ENCODE measurements at places on chromosomes 2 and 18.

- DNase-seq, result no peak
These were observed 171.3 kb downstream of the ARHGAP15 start for GRCh38 chr2:143300536-143300935.

GRCh38 chr2:86440631-86441391, at the start of gene KDM3A:
Gene KDM3A (plus strand): TSS chr2:86441371. CDS start chr2:86442048, 677 bp downstream.
- peak; percentile 100 for DNase-seq

DNA sequence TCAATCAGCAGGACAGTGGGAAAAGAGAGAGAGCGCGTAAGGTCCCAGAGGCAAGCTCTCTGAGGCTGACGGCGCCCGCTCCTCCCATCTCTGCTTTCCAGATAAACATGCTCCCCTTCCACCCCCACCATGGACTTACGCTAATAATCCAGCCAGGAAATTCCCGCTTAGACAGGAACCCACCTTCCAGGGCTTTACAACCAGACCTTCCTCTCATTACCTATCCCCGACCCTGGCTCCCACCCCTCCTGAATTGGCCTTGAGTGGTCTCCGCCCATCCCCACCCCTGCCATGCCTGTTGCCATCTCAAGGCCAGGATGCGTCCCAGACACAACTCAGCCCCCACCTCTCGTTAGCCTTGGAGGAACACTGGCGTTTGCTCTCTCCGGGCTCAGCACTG, 131.1 kb downstream of the SMAD2 start:
- DNase-seq, result no peak

- no peak for DNase-seq
These were observed 63.7 kb downstream of the RNF152 start for GRCh38 chr18:61829108-61829507.

- DNase-seq, result peak; percentile 39
These were observed 60.1 kb upstream of the TNFRSF11A start for GRCh38 chr18:62264984-62265383.

- DNase-seq, result no peak
These were observed 38.2 kb upstream of the EPHA4 start for GRCh38 chr2:221610255-221610654.

DNA sequence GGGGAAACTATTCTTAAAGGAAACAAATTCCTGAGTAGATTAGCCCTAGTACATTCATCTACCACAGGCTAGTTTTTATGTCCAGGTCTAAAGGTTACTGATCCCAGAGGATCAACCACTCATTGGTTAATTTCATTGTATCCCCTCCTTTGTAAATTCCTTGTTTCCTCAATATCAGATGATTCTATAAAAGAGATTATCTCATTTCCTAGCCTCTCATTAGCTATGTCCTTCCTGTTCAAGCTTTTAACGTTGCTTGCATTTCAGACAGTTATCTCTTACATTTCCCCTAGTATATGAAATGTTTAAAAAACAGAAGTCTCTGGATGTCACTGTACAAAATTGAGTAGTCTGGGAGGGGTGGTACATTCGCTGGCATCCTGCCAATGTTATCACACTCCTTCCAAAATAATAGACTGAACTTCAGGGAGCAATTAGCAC, 24.2 kb upstream of the ARMC9 start:
- DNase-seq, result no peak

- DNase-seq, result no peak
These were observed 103.2 kb downstream of the ZNF521 start for GRCh38 chr18:25248755-25249154.

DNA sequence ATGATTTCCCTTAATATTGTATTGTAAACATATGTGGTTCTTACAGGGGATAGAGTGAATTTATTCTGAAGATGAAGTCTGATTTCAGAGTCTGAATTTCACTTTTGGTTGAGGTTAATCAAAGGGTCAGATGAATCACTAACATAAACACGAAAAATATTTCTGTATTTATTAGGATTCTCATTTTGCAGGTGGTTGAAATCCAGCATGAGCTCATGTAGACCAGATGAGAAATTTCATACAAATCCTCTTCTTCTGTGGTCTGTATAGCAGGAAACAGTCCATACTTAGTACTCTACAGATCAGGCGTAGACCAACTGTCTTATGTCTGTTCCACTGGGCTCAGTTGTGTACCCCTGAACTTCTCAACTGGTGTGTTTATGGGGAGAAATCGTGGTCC, 157.8 kb downstream of the BABAM2 start:
- no peak for DNase-seq

DNA sequence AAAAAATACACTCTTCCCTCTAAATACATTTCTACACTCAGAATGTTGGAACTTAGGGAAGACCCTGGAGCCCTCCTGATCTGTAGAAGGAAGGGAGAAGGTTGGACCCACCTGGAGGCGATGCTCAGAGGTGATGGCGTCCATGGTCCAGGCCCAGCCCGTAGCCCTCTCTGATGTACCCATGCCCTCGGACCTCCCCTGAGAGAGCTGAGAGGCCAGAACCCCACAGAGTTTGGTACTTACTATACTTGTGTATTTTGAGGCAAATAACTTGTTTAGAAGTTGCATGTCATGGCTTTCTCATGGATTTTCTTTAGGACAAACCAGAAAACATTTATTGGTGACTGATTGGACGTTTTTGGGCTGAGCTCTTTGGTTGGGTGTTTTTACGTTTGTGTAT, 10.5 kb downstream of the CTDP1 start:
- no peak for DNase-seq

- no peak for DNase-seq
These were observed 1274.0 kb upstream of the CRIM1 start for GRCh38 chr2:35081622-35082015.

- DNase-seq, result no peak
These were observed 106.3 kb upstream of the GATA6 start for GRCh38 chr18:22063102-22063501.

- peak; percentile 41 for DNase-seq
These were observed 19.4 kb upstream of the NMUR1 start for GRCh38 chr2:231549446-231550239.

GRCh38 chr2:10457846-10458598, 9.9 kb upstream of the ODC1 start:
- no peak for DNase-seq

DNA sequence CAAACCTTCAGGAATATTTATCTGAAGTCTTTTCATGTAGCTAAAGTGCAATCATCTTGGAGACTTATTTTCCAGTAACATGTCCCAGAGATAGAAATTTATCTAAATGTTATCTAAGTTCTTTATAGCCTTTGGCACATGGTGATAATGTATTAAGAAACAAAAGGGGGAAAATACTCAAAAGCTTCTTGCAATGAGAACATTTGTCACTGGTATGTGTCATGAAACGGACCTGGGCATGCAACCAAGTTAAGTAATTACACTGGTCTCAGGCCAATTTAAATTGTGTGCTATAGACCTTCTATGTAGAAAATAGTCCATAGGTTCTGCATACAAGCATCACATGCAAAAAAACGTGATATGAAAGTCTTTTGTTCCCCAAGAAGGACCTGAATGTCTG, 136.2 kb downstream of the SLC8A1 start:
- DNase-seq, result no peak

GRCh38 chr2:151264157-151264825, 2.6 kb upstream of the RBM43 start:
- no peak for DNase-seq

- DNase-seq, result no peak
These were observed 140.2 kb downstream of the TWIST2 start for GRCh38 chr2:238988105-238988504.

- no peak for DNase-seq
These were observed 450.9 kb downstream of the FBXO15 start for GRCh38 chr18:73696698-73697097.

- no peak for DNase-seq
These were observed 6.7 kb upstream of the NEURL3 start for GRCh38 chr2:96511851-96512250.

GRCh38 chr2:213246497-213247281, 37.6 kb upstream of the SPAG16 start:
- DNase-seq, result peak; percentile 59

DNA sequence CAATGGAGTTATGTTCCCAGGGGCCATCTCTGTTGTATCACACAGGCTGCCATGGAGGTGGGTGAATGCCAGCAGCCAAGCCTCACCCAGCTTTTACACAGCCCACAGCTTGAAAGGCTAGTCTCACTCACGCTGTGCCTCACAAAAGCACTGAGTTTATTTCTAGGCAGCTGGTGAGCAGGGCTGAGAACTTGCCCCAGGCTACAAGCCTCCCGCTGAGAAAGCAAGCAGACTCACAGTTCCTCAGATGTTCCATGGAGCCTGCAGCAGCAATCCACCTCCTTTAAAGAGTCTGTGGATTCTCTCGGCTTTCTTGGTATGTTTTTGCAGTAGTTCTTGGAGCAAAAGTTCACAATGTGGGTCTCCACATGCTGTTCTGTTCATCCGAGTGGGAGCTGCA, 40.9 kb upstream of the ALKAL2 start:
- DNase-seq, result no peak

- no peak for DNase-seq
These were observed 127.9 kb upstream of the NOL4 start for GRCh38 chr18:34352385-34353163.

DNA sequence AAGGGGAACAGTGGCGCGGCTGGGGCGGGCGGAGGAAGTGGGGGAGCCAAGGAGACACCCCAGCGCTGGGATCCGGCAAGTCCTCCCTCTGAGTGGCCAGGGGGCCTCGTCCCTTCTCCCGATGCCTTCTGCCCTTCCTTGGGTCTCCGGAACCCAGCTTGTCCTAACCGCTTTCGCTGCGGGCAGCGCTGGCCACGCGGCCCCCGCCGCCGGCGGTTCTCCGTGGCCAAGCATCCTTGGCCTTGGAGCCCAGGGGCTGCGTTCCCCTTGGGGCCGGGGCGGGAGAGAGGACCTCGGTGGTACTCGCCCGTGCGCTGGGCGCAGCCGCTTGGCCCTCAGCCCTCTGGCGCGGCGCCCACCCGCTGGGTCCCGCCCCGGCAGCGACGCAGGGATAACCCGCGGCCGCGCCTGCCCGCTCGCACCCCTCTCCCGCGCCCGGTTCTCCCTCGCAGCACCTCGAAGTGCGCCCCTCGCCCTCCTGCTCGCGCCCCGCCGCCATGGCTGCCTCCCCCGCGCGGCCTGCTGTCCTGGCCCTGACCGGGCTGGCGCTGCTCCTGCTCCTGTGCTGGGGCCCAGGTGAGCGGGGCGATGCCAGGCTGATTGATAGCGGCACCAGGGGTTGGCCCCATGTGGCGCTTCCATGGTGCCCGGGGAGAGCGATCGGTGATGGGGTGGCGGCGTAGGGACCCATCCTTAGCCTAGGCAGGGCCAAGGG, 128.7 kb downstream of the UXS1 start:
- no peak for DNase-seq

- no peak for DNase-seq
These were observed 214.5 kb downstream of the NBAS start for GRCh38 chr2:15346624-15347023.

DNA sequence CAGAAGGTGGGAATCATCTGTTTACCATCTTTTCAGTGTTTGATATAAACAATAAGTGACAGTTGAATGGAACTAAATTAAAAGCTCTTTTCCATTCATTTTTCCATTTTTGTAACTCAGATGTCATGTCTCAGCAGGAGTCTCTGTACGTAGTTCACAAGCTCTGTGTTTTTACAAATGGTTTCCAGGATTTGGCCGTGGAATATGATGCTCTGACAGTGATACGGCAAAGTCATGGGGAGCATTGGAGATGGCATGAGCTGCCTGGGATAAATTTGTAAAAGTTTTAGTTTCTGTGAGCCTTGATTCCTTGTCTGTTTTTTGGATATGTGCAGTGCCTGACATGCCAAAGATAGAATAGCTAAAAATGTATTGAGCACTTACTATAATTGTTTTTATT, 168.1 kb upstream of the SESTD1 start:
- DNase-seq, result no peak

DNA sequence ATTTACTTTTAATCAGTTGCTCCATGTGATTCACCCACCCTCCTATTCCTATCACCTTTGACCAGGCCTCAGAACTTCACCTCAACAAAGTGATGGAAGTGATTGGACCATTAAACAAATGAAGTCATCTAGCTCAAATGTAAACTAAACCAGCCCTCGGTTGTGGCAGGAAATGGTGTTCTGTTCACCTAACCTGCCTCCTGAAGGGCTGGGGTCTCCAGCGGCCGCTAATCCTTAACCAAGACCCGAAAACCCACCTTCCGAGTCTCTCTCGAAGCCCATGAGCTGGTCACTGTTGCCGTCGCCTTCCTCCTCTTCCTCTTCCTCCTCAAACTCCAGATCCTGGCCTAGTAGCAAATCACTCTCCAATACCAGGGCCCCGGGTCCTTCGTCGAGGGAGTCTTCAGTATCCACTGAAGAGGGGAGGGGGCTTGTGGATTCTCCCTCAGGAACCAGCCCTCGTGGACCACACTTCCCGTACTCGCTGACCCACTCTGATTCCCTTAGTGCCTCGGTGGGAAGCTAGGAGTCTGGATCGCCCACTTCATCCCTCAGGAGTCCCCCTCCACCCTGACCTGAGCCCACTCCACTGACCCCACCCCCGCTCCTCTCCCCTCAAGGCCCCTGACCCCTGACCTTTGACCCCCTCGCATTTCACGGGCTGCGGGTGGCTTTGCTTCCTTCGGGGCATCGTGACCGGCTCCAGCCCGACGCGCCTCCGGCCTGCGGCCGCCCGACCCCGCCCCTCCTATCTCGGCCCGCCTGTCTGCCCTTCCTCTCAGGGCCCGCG, 503 bp downstream of the ZNF513 start:
- peak; percentile 36 for DNase-seq

GRCh38 chr2:163887182-163887581, 151.4 kb upstream of the FIGN start:
- no peak for DNase-seq

DNA sequence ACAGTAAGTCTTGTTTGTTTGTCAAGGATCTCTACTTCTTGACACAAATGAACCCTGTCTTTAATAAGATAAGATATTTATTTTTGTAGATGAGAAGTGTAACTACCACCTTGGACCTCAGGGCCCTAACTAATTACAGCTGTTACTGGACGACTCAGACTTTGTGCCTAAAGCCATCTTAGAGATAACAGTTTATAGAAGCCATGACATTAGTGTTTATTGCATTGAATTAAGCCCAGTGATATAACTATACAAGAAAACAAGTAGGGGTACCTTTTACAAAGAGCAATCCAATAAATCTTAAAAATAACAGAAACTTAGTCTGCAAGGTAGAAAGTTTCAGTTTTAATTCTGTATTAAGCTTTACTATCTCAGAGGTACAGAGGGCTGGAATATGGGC, 119.0 kb downstream of the HIBCH start:
- DNase-seq, result no peak

DNA sequence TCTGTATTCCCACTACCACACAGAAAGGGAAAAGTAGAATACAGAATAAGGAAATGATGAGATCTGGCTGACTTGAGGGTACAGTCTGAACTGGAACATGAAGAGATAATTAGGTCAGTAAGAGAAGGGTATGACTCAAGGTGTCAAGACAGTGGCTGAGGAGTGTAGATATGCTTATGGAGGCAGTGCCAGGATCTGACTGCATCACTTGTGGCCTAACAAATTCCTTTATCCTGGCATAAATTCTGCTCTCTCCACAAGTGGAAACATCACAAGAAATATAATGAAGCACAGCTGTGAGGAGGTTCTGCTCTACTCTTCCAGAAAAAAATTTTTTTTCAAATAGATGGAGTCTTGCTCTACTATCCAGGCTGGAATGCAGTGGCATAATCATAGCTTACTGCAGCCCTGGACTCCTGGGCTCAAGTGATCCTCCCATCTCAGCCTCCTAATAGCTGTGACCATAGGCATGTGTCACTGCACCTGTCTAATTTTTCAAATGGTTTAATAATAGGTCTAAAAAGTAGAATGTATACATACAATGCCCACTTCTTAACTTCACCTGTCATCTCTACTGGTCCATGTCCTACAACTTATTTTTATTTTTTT, 85.3 kb downstream of the C2orf74 start:
- no peak for DNase-seq

GRCh38 chr2:121038891-121039616, 245.9 kb downstream of the TFCP2L1 start:
- DNase-seq, result no peak

GRCh38 chr18:77314511-77314910, 64.9 kb downstream of the GALR1 start:
- DNase-seq, result no peak
